NCI-H1436 treated with DMSO at 0.1 percent for 48 hours (cell line): ENCODE measurements at places on chromosomes 2 and 18.
A peak's percentile ranks its signal among the peaks of the same experiment; 100 is the strongest.

GRCh38 chr2:31337197-31337596 is 77.3 kb downstream of the XDH start:
- no peak for DNase-seq

- peak; percentile 52 for DNase-seq
Measured at GRCh38 chr2:165016772-165017411, 61.6 kb upstream of the SLC38A11 start.

GRCh38 chr2:25044990-25045389 is 3.1 kb downstream of the EFR3B start:
- no peak for DNase-seq

- DNase-seq, result no peak
Measured at GRCh38 chr2:131394147-131394931, 30.4 kb upstream of the RAB6D start.

GRCh38 chr2:31138037-31138962 is at the start of gene GALNT14:
TSS of gene GALNT14 (minus strand) at chr2:31138440. CDS start at chr2:31138086, 354 bp downstream.
- no peak for DNase-seq

DNA sequence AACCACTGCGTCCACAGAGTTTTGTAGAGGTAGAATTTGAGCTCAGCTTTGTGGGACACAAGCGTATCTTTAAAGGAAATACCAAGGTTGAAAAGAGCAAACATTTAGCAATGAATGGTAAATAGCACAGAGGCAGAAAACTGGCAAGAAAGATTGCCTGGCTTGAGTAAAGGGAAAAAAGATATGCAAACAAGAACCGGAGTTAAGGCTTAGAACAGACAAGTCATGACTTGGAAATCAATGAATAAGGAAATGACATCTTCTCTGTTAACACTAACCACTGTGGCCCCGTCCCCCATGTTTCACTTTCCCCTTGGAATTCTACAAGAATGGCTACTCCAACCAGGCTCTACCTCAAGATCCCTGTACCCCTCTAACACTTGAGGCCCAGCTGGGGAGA is 3.8 kb downstream of the STAM2 start:
- DNase-seq, result no peak

DNA sequence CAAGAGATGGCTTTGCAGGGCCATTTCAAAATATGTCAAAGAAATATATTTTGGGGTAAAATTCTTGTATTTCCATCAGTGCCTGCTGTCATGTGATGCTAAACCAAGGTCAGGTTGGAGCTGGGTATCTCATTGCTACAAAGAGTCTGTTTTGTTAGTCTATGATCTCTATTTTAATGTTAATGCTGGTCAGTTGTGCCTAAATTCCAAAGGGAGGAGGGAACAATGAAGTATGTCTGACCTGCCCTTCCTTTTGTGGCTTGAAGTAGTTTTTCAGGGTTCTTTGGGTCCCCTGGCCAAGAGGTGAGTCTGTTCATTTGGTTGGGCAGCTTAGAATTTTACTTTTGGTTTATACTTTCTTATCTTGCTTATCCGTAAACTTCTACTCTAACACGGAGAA is 61.6 kb upstream of the DYNAP start:
- DNase-seq, result no peak

GRCh38 chr2:12318427-12319057 is 398.2 kb upstream of the TRIB2 start:
- DNase-seq, result no peak

- DNase-seq, result no peak
Measured at GRCh38 chr2:171046048-171046560, 114.6 kb downstream of the TLK1 start.

GRCh38 chr2:41896186-41896846 is 151.5 kb upstream of the PKDCC start:
- no peak for DNase-seq

- no peak for DNase-seq
Measured at GRCh38 chr2:55051026-55051866, 995 bp upstream of the RTN4 start.

DNA sequence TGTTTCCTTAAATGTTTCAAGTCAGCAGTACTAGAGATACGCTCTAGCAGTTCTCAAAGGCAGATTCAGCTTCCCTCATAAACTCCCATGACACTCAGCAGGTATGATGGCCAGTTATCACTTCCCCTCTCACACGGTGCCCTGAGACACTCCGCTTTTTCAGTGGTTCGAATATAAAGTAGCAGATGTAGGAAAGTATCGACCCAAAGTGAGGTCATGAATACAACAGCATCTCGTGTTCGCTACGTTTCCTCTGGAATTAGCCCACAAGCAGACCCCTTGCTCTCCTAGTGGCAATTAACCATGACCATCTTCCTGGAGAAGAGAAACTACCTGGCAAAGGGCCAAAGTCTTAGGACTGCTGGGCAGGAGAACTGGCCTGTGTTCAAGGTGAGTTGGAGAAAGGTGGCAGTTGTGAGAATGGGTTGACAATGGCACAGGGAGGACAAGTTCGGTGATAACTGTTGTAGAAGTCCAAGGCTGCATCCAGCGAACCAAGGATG is 9.3 kb upstream of the AGBL5 start:
- no peak for DNase-seq

DNA sequence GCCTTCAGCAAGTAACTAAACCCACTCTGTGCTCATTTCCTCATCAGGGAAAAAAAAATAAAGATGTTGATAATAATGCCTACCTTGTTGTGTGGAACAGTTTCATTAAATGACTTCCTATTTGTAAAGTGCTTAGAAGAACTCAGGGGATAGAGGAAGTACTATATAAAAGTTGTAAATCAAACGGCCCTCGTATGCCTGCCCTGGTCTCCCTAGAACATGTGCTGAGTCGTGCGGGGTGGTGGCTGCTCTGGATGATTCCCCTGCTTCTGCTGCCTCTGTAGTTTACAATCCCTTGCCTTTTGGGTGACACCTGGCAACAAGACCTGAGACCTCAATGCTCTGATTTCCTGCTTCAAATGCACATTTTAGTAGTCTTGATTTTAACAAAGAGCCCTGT is 170.0 kb downstream of the CERS6 start:
- DNase-seq, result no peak

DNA sequence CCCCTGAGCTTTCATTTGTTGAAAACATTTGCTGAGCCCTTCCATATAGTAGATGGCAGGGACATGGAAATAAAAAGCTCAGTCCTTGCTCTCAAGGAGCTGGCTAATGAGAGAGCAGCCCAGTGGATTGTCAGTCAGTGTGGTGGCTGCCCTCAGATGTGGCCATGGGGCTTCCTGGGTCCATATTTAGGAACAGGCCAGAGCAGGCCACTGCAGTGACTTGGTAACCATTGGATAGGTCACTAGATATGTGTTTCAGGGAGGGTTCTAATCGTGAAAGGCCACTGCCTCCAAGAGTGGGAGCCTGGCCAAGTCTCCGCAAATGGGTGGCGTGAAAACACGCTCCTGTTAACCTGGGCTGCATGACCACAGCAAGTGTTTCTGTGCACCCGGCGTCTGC is 37.4 kb downstream of the NPAS2 start:
- no peak for DNase-seq

- DNase-seq, result peak; percentile 33
Measured at GRCh38 chr2:23484275-23484674, 99.3 kb downstream of the KLHL29 start.
